ENCODE measurements at places on chromosomes 12 and 14.

DNA sequence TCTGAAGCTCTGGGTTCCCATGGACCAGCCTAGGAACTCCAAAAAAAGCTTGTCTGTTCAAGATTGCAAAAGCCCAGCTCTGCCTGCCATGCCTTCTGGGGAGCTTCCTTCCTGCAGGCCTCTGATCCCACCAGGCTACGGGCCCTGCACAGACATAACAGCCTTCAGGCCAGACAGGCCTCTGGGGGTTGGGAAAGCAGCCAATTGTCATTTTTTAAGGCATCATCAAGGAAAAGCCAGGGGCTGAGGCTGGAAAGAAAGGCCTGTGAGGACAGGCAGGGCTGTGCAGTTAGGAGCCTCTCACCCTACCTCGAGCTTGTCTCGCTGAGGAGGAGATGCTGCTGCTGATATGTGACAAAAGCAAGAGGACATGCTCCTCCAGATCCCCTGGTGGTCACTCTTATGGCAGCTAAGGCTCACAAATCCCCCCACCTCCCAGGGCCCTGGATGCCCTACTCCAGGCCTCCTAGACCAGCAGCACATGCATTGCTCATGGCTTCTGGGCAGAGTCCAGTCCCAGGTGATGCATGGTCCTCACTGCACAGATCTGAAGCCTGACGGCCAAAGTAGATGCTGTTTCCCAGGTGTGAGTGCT lies 2.9 kb downstream of the TMEM229B start:
- DNase-seq = no peak

GRCh38 chr12:107762874-107763273 lies 1.9 kb upstream of the PRDM4 start:
- DNase-seq = no peak

- no peak for DNase-seq
Observed at GRCh38 chr14:74879427-74880182, 2.1 kb upstream of the DLST start.

DNA sequence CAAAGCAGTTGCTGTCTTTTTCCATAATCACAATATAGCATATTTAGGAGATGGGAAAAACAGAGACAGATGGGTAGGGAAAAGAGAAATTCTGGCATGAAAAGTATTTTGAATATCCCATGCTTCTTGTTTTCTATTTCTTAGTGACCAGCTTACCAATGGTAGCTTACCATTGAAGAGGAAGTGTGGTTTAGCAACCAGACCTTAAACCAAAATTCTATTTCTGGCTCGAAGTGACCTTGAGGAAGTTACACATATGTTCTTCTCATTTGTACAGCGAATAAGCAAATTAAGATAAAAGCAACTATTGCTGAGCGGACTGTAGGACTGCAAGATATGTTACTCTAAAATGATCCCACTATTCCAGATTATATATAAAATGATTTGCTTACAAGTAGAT lies 82.9 kb downstream of the FGD4 start:
- DNase-seq = peak; percentile 30

DNA sequence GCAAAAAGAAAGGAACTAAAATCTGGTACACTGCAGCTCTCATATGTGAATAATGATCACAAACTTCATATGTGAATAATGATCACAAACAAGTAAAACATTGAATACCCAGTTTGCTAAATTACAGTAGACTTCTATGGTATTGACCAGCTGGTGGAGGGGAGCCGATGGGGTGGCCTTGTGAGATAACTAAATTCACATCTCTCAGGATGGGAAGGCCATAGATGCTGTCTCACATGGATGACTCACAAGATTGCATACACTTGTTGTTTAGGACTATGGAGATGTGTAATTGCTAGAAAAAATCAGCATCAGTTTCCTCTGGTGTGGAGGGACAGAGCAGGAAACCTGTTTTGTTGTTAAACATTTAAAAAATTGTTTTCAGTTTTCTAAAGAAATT lies 49.2 kb downstream of the ACACB start:
- no peak for DNase-seq

GRCh38 chr12:57095440-57095839 lies 6.5 kb downstream of the NAB2 start:
- no peak for DNase-seq

DNA sequence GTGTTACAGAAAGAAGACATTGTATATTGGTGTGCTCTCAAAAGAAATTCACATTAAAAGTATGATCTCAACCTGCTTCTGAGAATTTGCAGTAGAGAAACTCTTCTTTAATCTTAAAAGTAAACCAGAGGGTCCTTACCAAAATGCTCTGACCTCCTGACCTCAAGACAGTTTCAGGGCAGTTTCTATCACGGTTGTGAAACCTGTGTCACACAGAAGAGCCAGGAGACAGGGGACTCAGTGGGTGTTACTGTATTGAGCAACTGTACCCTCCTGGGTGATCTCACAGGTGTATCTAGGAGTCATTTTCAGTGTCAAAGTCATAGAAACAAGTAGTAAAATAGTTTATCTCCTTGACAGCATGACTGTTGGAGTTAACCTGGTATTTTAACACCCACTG lies 178.0 kb downstream of the GRIP1 start:
- DNase-seq = no peak

GRCh38 chr12:29889737-29890136 lies 106.0 kb upstream of the TMTC1 start:
- no peak for DNase-seq

GRCh38 chr14:59629444-59630287 lies 53.1 kb upstream of the CCDC175 start:
- DNase-seq = no peak

- DNase-seq = no peak
Observed at GRCh38 chr14:44170556-44170955, 336.5 kb downstream of the FSCB start.

DNA sequence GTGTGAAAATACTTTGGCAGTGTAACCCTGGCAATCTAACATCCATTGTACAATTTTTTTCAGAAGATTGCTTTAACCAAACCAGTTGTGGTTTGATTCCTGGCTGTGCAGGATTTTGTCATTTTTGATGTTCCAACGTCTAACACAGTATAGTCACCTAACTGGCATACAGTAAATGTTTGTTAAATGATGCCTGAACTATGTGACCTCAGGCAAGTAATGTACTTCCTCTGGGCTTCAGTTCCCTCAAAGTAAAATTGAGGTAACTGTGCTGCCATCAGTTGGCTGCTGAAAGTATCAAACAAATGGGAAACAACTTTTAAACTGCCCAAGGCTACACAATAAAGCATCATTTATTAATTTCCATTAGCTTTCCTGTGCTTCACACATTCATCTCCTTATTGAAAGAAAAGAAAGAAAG lies 4.3 kb downstream of the TM7SF3 start:
- DNase-seq = no peak

DNA sequence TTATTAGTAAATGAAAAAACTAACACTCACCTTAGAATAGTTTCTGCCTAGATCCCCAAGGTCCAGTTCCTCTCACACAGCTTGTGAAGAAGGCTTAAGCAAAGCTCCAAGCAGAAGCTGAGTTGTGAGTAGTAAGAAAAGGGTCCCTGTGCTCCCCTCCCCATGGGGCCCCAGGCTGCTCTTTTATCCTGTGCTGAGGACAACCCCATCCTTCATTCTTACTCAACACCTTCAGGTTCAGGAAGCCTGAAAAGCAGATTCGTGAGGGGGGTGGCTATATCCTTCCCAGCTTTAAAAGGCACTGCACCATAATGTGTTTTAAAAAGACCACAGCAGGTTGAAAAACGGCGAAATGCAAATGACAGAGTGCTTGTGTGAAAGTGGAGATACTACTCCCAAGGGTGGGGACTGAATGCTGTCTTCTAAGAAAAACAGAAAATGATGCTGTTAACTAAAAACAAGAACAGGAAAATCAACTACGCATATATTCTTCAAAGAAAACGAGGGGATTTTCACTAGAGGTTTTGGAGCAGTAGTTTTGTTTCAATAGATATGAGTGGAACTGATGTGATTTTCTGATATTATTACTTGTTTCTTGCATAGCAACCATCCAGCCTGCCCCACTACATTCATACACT lies 182.7 kb downstream of the KTN1 start:
- DNase-seq = no peak

GRCh38 chr12:115511986-115512711 lies 765.3 kb downstream of the MED13L start:
- no peak for DNase-seq

GRCh38 chr12:64611341-64612284 lies 1.3 kb downstream of the RASSF3 start:
- no peak for DNase-seq
